ENCODE measurements at places on chromosomes 13 and 19. TPM values are rescaled to one million over a fixed set of nuclear protein-coding genes. Genes with fewer than 3 reads are reported as not detected.

- no peak for DNase-seq
Observed at GRCh38 chr19:55545443-55545842, at the start of gene SBK3. Gene SBK3, minus strand, starts transcription at chr19:55545543. Its CDS starts 0 bp downstream, at chr19:55545543.

- DNase-seq: no peak
Observed at GRCh38 chr13:109385242-109385560, 401.2 kb downstream of the IRS2 start.

- peak; percentile 66 for DNase-seq
Observed at GRCh38 chr13:40388617-40389016, 277.8 kb downstream of the FOXO1 start.

- DNase-seq: no peak
Observed at GRCh38 chr13:44507639-44508038, 68.5 kb downstream of the TSC22D1 start.

GRCh38 chr13:51728972-51729371 is 75.0 kb downstream of the DHRS12 start:
- DNase-seq: no peak

DNA sequence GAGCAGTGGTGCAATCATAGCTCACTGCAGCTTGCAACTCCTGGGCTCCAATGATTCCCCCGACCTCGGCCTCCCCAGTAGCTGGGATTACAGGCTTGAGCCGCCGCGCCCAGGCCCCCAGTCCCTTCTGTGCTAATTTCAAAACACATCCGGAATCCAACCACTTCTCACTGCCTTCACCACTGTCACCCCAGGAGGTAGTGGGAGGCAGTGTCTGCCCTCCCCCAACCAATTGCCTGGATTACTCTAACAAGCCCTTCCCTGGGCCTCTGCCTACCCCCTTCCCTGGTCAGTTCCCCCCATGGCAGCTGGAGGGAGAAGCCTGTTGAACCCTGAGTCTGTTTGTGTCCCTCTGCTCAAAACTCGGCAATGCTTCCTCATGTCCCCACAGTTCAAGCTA is 2.3 kb downstream of the PRAM1 start:
- DNase-seq: no peak

DNA sequence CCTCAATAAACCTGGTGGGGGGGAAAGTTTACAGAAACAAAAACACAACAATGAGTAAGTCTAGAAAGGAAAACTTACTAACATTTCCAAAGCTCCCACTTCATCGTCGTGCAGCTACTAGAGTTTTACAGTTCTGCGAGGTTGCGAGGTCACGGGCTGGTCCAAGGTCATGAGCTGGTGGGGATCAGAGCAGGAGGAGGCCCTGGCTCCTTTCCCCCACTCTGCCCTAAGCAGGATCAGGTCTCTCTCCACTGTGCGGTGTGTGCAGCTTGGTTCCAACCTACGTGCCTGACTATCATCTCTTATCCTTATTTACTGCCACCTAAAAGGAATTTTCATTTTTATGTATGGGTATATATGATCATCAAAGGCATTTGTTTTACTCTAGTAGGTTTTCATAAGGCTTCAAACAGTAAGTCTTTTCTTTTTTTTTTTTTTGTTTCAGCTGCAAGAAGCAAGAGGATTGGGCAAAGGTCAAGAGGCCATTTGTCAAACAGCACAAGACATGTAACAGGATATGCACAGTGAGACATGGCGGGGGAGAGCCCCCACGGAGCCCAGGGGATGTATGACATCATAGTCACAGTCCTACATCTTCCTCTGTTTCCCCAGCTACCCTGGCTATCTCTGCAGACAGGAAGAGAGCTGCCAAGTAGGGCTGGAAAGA is 76.6 kb upstream of the POMP start:
- DNase-seq: no peak

- DNase-seq: no peak
Observed at GRCh38 chr19:11570039-11570462, 7.4 kb downstream of the ACP5 start.

GRCh38 chr13:38730332-38730731 is 43.5 kb downstream of the FREM2 start:
- no peak for DNase-seq

GRCh38 chr19:27868007-27868406 is 1344.9 kb downstream of the UQCRFS1 start:
- no peak for DNase-seq

GRCh38 chr13:112889351-112890290 is 79.4 kb upstream of the MCF2L start:
- DNase-seq: no peak

DNA sequence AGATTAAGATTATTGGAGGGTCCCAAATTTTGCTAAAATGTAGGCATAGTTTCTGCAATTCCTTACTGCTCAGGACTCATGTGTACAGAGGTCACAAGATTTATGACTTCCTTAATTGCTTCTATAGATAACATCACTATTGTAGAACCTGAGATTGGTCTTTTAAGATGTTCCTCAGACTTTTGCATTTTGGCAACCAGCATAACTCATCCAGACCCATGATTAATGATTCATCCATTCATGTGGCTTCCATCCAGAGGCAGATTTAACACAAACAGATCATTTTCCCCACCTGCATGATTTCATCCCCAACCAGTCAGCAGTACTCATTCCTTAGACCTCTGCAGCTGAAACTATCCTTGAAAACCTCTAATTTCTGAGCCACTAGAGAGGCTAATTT is 34.5 kb upstream of the CEACAM8 start:
- DNase-seq: no peak

GRCh38 chr19:32458500-32459123 is 53.0 kb downstream of the DPY19L3 start:
- no peak for DNase-seq

DNA sequence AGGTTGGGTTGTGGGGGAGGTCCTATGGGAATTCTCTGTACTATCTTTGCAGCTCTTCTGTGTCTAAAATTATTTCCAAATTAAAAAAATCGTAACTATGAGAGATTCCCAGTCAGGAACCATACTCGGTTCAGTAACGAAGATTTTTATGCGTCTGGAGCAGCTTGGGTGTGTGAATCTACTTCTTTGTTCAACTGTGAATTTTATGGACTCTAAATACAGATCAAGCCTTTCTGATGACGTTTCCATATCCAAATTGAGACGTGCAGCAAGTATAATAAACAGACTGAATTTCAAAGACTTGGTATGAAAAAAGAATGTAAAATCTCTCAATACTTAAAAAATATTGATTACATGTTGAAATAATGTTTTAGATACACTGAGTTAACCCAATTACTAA is 30.9 kb downstream of the MLLT1 start:
- DNase-seq: no peak

- no peak for DNase-seq
Observed at GRCh38 chr13:81577601-81578195, 1236.8 kb upstream of the SPRY2 start.

- no peak for DNase-seq
Observed at GRCh38 chr13:50334115-50334778, 319.0 kb downstream of the KCNRG start.

DNA sequence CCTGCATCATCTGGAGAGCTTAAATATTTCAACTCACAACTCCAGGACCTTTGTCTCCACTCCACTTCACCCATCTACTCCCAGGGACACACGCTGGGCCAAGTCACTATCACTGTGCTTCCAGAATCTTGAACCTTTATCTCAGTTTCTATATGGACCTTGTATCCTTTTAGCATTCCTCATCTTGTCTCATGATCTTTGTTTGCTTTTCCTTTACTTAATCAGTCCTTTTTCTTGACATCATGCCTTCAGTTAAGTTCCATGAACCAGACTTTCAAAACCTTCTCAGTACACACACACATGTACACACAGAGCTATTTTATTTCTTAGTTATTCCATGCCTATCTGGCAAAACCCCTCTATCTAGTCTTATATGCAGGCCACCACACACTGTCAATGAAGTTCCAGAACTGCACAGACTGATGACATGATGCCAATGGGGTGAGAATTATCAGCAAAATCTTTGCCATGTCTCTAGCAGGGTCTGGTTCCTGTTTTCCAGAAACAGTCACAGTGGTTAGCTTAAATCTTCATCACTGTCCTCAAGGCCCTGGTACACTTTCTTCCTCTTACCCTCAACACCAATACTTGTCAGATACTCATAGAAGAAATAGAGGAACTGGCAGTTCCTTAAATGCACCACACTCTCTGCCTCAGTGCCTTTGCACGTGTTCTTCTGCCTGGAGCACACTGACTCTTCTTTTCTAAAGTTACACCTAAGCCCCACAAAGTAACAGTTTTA is 77.6 kb upstream of the STARD13 start:
- no peak for DNase-seq

DNA sequence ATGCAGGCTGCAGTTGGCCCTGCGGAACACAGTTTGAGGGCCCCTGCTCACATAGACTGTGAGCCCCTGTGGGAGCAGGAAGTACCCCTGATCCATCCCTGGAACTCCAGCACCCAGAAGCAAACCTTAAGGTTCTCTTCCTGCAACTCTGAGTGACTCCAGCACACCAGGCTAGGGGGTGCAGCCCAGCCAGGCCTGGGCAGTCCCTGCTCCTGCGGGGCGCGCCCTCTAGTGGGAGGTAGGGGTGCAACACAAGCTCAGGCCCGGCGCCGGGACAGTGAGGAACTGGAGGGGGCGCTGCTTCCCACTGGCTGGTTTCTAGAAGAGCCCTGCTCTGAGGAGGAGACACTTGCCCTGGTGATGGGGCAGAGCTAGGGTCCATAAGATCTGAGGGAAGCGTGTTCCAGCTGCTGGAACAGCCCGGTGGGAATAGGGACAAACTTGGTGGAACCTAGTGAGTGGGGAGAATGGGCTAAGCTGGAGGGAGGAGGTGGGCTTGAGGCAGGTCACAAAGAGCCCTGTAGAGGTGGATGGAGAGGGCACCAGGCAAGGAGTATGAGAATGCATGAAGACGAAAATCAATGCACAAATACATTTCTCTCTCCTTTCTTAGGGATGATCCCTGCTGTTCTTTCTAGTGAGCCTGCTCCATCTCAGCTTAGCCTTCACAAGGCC is 5.0 kb downstream of the ZSCAN5A start:
- DNase-seq: peak; percentile 36

DNA sequence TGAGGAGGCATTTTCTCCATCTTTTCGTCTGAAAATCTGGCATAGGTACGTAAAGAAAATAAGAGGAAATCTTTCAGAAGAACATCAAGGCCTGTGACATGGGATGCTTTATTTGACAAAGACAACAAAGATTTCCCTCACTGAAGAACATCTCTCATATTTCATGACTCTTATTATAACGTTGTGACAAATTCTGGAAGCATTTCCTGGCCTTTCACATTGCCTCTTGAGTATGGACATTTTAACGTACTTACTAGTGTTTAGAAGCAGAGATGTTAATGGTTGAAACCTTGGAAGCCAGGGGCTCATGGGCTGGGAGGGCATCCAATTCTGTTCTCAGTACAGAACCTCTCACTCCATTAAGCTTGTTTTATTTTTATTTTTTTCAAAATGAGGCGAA is 210.8 kb downstream of the DCT start:
- no peak for DNase-seq

- DNase-seq: no peak
Observed at GRCh38 chr13:110108348-110109139, 198.4 kb downstream of the COL4A1 start.

DNA sequence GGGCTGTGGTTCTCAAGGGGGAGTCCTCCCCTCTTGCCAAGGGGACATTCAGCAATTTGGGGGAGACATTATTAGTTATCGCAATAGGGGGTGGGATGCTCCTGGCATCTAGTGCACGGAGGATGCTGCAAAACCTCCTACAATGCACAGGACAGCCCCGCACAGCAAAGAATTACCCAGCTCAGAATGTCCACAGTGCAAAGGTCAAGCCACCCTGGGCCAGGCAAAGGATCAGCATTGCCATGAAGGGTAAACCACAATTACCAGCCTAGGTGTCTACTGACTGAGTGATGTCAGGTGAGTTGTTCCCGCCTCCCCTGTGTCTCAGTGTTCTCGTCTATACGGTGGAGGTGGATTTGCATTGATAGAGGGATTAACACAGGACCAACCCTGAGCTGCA is 2.4 kb upstream of the METTL21C start:
- DNase-seq: no peak

The RHPN2 gene
- 1.9 TPM for total RNA-seq

The ZNF329 gene
- total RNA-seq: 7.0 TPM

The GPC5 gene
- total RNA-seq: 0.16 TPM

The PDCD2L gene
- total RNA-seq: 65.0 TPM

The FKBP8 gene
- total RNA-seq: 155 TPM

The IGFLR1 gene
- 29.8 TPM for total RNA-seq

The TMEM59L gene
- not detected for total RNA-seq

The ZNF835 gene
- total RNA-seq: 1.7 TPM

Measured in activated T-cell treated with anti-CD3 and anti-CD28 coated beads, Interleukin-2, amount 50 U/mL, for 4 hours (primary cell).